ENCODE measurements at places on chromosomes 12 and 14. TPM values are rescaled to one million over a fixed set of nuclear protein-coding genes. Genes with fewer than 3 reads are reported as not detected.

DNA sequence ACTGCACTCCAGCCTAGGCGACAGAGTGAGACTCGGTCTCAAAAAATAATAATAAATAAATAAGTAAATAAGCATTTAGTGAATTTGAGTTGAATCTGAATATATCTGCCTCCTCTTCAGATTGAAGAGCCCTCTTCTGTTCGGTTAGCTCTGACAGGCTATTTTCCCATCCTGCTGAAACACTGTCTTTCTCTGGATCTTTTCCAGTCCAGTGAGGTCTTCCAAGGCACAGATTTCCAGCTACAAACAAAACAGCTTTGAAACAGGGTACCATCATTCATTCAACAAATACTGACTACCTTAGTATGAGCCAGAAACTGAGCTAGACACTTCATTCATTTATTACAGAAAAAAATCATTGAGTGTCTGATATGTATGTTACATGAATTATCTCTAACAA is 7.2 kb upstream of the SPRYD3 start:
- no peak for DNase-seq

DNA sequence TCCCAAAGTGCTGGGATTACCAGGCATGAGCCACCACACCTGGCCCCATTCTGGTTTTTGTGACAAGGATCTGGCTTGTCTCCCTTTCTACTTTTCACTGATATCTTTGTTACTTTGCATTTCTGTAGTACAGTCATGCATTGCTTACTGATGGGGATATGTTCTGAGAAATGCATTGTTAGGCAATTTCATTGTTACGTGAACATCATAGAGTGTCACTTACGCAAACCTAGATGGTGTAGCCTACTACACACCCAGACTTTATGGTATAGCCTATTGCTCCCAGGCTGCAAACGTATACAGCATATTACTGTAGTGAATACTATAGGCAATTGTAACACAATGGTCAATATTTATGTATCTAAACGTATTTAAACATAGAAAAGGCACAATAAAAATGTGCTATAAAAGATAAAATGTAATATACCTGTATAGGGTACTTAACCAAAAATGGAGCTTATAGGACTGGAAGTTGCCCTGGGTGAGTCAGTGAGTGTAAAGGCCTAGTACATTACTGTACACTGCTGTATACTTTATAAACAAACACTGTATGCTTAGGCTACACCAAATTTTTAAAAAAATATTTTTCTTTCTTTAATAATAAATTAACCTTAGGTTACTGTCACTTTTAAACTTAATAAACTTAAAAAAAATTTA is 16.0 kb downstream of the MRPL42 start:
- DNase-seq, result no peak

DNA sequence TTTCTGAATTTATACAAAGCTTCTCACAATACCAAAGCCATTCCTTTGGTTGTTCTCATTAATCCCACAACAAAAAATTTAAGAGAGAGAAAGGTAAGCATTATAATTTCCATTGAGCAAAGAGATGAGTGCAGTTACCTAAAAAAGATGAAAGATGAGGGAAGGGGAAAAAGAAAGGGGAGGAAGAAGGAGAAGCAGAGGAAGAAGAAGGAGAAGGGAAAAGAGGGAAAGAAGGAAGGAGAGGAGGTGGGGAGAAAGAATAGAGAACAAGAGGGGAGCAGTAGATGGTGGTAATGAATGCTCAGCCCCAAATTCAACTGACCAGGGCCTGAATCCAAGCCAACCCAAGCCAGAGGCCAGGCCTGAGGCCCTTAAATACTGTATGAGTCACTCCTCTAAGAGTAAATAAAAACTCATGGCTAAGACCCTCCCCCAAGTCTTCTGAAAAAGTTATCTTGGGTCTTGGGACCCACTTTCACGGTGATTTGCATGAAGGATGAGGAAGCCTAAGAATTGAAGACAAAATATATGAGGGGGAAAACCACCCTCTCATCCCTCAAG is 144.6 kb downstream of the ITPR2 start:
- no peak for DNase-seq

DNA sequence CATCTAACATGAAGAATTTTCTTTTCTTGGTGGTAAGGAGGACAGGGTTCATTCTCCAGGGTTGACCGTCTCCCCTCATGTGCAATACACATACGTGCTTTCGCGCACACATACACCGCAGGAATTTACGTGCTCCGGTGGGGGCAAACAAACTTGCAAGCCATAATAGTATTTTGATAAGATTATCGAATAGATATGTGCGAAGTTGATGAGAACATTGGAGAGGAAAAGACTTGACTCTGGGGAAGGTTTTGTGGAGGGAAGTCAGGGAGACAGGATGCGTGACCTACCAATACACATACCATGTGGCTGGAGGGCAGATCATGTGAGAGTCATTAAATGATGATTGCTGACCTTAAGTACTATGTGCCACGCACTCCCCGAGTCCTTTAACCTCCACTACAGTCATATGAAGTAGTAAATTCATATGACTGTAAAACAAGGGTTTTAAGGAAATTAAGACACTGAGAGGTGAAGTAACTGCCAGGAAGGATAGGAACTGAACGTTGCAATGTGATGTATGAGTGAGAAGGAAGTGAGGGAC is 921 bp downstream of the RAD51B start:
- peak; percentile 24 for DNase-seq

GRCh38 chr12:75177997-75178396 is 31.6 kb downstream of the KCNC2 start:
- no peak for DNase-seq

GRCh38 chr12:4539167-4539870 is 629 bp downstream of the RAD51AP1 start:
- no peak for DNase-seq

DNA sequence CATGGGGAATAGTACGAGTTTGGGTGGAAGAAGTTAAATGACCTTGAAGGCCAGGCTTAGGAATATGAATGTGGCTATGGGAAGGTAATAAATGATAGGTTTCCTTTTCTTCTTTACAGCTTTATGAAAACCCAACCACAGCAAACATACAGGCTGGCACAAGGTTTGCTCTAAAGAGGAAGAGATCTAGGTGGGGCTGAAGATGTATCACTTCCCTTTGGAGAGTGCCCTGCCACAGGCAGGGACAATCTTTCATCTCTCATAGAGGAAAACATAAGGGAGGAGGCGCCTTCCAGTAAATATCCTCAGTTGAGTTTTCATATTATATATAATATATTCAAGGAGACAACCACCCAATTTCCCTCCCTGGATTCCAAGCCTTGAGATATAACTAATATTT is 72.9 kb upstream of the FRMD6 start:
- DNase-seq, result no peak

DNA sequence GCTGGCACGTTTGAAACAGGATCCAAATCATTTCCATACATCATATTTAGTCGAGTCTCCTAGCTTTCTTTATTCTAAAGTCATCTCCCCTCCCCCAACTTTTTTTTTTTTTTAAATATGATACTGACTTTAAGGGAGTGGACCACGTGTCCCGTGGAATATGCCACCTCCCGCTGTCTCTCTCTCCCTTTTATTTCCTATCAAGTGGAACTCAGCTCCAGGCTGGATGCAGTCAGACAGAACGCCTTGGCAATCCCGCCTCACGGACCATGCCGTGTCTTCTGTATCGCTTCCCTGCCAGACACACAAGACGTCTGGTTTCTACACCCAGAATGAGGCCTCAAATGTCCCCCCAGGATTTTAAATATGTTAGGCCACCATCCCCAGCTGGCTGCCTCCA is 21.2 kb downstream of the BCL7A start:
- DNase-seq, result no peak

DNA sequence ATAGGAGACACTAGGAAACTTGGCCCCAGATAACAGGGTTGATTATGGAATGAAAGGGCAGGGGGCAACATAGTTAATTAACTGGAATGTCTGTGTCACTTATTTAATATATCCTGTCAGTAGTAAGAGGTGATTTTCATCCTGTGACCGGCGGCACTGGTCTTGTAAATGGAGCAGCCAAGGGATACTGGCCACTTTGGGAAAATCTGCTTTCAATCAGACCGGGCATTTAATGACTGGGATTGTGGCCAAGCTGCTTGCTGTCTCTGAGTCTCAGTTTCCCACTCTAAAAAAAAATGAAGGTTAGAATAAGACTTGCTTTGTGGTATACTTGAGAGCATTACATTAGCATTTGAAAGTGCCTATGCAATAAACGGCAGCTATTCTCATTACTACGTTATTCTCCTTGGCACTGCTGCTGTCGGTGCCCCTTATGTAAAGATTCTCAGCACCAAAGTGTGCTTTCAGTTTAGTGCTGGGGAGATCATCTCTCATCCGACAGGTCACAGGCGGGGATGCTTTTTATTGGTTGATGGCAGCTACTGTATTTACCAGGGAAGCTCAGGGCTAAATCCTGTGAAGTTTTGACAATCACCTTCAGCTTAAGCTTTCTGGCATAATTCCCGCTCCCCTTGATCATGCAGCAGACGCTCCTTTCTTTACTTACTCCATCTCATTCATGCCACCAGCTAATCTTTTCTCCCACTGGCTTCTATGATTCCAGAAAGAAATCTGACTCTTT is 162.1 kb downstream of the ESRRB start:
- no peak for DNase-seq

- DNase-seq, result no peak
Observed at GRCh38 chr14:95387826-95388445, 68.2 kb upstream of the CLMN start.

- no peak for DNase-seq
Observed at GRCh38 chr14:64746298-64747250, 42.4 kb downstream of the PLEKHG3 start.

DNA sequence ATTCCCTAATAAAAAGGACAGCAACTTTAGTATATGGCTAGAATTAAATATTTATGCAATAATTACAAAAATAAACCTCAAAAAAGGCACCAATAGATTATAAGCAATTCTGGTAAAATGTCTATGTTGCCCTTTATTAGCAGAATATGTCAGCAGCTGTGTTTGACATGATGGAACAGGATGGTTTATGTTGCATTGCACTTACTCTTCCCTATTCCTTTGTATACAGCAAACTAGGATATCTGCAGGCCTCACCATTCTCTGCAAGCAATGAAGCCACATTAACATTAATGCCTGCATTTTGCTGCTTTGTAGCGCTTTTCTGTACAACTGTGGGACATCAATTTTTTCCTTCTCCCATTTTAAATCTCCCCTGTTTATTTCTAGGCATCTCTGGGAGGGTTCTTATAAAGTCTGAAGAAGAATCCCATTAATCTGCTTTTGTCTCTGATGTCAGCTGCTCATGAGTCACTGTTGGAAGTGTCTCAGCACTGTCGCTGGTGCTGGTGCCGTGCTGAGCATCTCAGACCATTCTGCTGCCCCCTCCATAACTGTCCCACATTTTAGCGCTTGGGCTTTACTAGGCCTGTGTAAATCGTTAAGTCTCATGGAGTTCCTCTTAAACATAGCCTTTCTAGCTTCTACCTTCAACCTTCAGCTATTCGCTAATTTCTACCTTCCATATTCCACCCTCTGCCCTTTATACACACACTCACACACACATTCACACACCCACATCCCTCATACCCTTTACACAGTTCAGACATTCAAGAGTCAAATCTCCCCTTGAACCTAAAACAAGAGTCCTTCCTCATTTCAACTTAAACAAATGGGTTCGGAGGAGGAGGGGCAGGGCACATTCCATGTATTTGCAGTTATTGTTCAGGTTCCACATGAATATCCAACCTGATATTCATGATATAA is 64.4 kb upstream of the TRHDE start:
- no peak for DNase-seq

GRCh38 chr14:76134231-76134630 is 17.5 kb upstream of the GPATCH2L start:
- no peak for DNase-seq

GRCh38 chr14:23145794-23146350 is 26.8 kb upstream of the CEBPE start:
- no peak for DNase-seq

GRCh38 chr12:108332791-108333382 is 6.2 kb downstream of the CMKLR1 start:
- no peak for DNase-seq

DNA sequence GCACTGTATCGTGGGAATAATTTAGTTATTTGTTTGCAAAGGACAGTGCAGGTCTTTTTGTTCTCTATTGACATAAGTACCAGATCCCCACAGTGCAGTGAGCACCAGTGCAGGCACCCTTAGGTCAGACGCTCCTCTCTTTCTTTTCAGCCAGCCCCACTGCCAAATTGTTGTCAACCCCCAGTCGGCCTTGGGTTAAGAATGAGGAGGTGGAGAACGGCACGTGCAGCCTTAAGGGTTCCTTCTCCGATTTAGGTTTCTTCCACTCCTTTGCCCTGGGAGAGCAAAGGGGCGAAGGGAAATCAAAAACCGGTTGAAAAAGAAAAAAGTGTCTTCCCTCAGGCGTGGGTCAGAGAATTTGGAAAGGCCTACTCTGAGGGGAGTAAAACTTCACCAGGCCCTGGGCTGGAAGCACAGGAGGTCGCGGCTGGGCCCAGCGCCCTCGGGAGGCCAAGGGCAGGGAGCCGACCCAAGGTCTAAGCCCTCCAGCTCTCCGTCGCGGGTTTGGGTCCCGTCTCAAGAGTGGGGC is 4.3 kb downstream of the PAX9 start:
- no peak for DNase-seq

- no peak for DNase-seq
Observed at GRCh38 chr14:33404054-33404453, 465.4 kb downstream of the NPAS3 start.

GRCh38 chr14:104927901-104928300 is 3.2 kb downstream of the PLD4 start:
- DNase-seq, result no peak

GRCh38 chr14:23544511-23545447 is 6.8 kb downstream of the ZFHX2 start:
- DNase-seq, result peak; percentile 38

DNA sequence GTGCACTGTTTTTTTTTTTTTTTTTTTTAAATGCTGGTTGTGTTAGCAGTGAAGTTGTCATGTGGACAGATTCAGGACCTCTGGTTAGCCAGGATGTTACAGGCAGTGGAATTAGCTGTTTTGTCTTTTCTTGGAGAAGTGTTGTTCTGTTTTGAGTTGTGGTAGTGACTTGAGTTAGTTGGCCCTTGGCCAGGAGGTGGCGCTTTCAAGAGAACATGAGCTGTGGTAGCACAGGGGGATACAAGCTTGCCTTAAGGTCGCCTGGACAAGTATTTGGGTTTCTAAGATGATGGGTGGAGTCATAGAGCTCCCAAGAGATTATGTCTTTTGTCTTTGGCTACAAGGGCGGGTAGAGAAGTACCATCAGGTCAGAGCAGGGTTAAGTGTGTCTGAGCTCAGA is 33.3 kb upstream of the CCDC198 start:
- DNase-seq, result peak; percentile 32

- DNase-seq, result no peak
Observed at GRCh38 chr14:99192830-99193229, 79.2 kb downstream of the BCL11B start.

PTGES3 gene
- 59.9 TPM for total RNA-seq

SLC6A12 gene
- 0.33 TPM for total RNA-seq

BMP4 gene
- total RNA-seq, result 13.6 TPM

MANSC1 gene
- 2.6 TPM for total RNA-seq

FOXG1 gene
- total RNA-seq, result 0.11 TPM

MYH7 gene
- 134 TPM for total RNA-seq

NTS gene
- 2.4 TPM for total RNA-seq

GDF3 gene
- total RNA-seq, result not detected

AGAP2 gene
- total RNA-seq, result 0.33 TPM

HNRNPC gene
- 928 TPM for total RNA-seq

TPPP2 gene
- total RNA-seq, result not detected

RASSF8 gene
- 30.6 TPM for total RNA-seq

GALNT16 gene
- total RNA-seq, result 15.2 TPM

WIF1 gene
- not detected for total RNA-seq
